ENCODE measurements at places on chromosomes 7 and 10. TPM values are rescaled to one million over a fixed set of nuclear protein-coding genes. Genes with fewer than 3 reads are reported as not detected.

PDCD11 gene
- 21.7 TPM for total RNA-seq

TMEM196 gene
- total RNA-seq: not detected

CCDC136 gene
- total RNA-seq: 19.2 TPM

DNA sequence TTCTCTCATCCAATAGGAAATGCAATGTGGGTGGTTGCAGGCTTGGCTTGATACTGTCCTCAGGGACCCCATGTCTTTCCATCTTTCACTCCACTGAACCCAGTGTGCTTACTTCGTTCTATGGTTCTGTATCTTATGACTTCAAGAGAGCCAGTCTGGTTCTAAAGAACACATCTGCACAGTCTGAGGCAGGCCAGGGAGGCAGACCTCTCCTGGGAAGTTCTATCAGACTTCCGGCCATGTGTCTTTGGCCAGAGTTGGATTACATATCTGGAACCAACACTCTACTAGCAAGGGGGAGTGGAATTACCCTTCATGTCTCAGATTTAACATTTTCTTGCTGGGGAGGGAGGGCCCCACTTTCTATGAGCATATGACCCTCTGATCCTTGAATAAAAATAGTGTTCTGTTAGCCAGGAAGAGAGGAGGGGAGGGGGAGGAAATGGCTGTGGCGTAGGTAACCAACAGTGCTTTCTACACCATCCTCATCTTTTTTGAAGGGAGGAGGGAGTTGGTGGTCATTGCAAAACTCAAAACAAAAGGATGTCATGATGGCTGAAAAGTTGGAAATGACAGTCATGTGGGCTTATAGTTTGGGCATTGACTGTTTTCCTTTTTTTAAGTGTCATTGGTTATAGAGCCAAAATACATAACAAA, 370.2 kb downstream of the GATA3 start:
- no peak for ATAC-seq

- ATAC-seq: no peak
Observed at GRCh38 chr7:13044309-13044708, 356.9 kb downstream of the ARL4A start.

GRCh38 chr7:36372156-36372555, 17.5 kb upstream of the ANLN start:
- ATAC-seq: no peak

DNA sequence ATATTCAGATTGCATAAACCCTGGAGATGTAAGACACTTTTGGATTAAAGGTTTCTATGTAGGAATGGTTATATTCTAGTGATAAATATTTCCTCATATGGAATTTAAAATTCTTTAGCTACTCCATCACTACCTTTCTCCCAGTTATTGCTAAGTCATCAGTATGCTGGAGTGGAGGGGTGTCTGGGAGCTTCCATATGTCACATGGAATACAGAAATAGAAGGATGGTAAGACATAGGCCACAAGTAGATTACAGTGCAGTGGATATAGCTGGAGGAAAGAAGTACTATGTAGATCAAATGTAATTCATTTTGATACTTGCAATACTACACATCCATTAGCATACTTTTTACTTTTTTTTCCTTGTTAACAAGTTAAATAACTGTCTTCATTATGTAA, 428.4 kb downstream of the ARL4A start:
- no peak for ATAC-seq

All from gastroesophageal sphincter (tissue), 4 donors.